Uterus (tissue), 4 donors: ENCODE measurements at places on chromosomes 3 and 15. TPM values are rescaled to one million over a fixed set of nuclear protein-coding genes. Genes with fewer than 3 reads are reported as not detected.
A peak's percentile ranks its signal among the peaks of the same experiment; 100 is the strongest.

DNA sequence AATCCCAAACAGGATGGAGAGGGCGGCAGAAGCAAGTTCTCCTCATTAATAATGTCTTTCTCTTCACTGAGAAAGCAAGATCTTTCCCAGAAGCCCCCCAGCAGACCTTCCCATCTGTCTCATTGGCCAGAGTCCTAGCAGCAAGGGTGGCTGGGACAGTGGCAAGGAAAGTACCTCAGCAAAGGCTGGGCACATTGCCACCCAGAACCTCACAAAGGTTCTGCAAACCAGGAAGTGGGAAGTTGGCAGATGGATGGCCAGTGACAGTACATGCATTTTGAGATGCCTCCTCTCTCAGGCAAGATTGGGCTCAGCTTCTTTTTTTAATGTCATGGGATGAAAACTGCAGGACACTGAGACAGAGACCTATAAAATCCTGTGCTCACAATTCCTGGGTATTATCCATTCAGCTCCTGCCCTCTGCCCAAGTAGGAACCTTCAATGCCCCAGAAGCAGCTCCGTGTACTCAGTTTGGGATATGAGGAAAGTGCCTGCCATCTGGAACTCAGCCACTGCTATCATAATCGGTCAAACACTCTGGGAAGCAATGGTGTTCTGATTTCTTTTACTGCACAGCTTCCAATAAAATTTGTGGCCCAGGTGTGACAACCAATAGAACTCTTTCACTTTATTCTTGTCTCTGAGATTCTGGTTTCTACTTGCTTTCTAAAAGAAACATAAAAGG, 25.5 kb downstream of the DPH3 start:
- peak overlapping the region; percentile 71 for H3K27ac ChIP-seq
- no peak overlapping the region for H3K4me3 ChIP-seq
- DNase-seq, result no peak
- H3K36me3 ChIP-seq, result no peaks in the 10 kb centered on the region
- no peaks in the 10 kb centered on the region for H3K27me3 ChIP-seq

DNA sequence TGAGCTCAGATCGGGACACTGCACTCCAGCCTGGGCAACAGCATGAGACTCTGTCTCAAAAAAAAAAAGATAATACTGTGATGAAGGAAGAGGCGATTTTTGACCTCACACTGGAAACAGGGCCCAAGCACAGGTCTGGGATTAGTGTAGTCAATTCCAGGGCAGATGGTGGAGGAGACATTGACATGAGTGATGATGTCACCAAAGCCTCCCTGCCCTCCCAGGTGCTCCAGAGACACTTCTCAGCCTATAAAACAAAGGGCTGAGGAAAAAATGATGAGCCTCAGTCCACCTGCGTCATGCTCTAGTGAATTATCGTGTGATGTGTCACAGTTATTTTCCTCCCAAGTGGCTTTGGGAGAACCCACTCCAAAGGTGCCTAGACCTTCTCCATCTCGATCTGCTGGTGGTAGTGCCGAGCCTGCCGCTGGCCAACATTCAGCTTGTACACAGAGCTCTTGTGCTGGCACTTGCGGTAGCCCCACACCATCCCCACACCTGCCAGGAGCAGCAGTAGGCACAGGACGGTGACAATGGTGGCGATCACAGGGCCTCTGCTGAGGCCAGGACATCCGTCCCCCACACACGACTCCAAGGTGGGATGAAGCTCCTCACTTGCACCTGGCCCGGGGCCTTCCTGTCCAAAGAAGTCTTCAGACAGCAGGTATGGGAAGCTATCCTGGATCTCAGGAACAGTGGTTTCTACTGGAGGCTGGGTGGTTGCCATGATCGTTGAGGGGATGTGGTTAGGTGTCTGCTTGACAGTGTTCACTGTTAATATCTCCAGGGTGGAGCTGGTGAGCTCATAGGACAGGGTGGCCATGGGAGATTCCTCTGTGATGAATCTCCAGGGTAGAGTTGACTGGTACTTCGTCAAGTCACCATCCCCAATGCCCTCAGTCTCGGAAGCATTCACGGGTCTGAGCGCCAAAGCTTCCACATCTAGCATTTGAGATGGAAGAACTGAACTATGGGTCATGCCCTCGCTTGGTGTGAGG, 38.8 kb downstream of the CRTAP start:
- no peak overlapping the region for H3K27ac ChIP-seq
- H3K36me3 ChIP-seq, result no peaks in the 10 kb centered on the region
- H3K4me3 ChIP-seq, result no peak overlapping the region
- no peaks in the 10 kb centered on the region for H3K27me3 ChIP-seq
- H3K4me1 ChIP-seq, result peaks cover 3% of the 10 kb centered on the region

DNA sequence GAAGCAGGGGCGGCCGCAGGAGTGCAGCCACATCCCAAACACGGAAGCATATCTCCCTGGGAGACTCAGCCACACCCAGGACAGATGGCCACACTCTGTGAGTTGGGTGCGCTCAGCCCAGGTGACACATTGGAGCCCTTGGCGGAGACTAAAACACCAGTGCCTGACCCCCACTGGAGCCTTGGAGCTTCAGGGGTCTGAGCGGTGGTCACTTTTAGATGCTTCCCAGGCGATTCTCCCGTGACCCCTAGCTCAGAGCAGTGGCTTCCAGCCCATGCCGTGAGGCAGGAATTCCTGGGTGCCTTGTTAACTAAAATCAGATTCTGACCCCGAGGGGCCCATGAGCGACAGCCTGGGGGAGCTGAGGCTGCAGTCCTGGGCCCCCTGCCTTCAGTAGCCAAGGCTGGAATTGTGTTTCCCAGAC, 54.5 kb downstream of the PLXNA1 start:
- DNase-seq, result no peak
- H3K27ac ChIP-seq, result no peak overlapping the region
- H3K4me1 ChIP-seq, result no peaks in the 10 kb centered on the region
- H3K4me3 ChIP-seq, result no peak overlapping the region
- no peaks in the 10 kb centered on the region for H3K27me3 ChIP-seq

GRCh38 chr3:58333206-58334012, 717 bp downstream of the PXK start:
- peak overlapping the region; percentile 85 for H3K27ac ChIP-seq
- no peaks in the 10 kb centered on the region for H3K36me3 ChIP-seq
- DNase-seq, result peak; percentile 29
- no peaks in the 10 kb centered on the region for H3K4me1 ChIP-seq
- no peaks in the 10 kb centered on the region for H3K27me3 ChIP-seq

DNA sequence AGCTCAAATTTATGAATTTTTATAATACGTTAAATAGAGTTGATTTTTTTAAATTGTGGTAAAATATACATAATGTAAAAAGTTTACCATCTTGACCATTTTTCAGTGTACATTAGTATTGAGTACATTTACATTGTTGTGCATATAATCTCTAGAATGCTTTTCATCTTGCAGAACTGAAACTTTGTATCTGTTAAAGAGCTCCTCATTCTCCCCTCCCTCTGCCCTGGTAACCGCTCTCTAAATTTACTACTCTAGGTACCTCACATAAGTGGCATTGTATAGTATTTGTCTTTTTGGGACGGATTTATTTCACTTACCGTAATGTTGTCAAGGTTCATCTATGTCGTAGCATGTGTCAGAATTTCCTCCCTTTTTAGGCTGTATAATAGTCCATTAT, 13.6 kb downstream of the TBC1D23 start:
- no peak overlapping the region for H3K4me3 ChIP-seq
- H3K27me3 ChIP-seq, result no peaks in the 10 kb centered on the region
- DNase-seq, result no peak

The WDR93 gene
- total RNA-seq, result not detected

The CPN2 gene
- not detected for total RNA-seq

The SERINC4 gene
- total RNA-seq, result not detected
